H1 (cell line): ENCODE measurements at places on chromosomes 12 and 14.
A peak's percentile ranks its signal among the peaks of the same experiment; 100 is the strongest.

- no peak for DNase-seq
Observed at GRCh38 chr12:108327621-108328344, 11.3 kb downstream of the CMKLR1 start.

DNA sequence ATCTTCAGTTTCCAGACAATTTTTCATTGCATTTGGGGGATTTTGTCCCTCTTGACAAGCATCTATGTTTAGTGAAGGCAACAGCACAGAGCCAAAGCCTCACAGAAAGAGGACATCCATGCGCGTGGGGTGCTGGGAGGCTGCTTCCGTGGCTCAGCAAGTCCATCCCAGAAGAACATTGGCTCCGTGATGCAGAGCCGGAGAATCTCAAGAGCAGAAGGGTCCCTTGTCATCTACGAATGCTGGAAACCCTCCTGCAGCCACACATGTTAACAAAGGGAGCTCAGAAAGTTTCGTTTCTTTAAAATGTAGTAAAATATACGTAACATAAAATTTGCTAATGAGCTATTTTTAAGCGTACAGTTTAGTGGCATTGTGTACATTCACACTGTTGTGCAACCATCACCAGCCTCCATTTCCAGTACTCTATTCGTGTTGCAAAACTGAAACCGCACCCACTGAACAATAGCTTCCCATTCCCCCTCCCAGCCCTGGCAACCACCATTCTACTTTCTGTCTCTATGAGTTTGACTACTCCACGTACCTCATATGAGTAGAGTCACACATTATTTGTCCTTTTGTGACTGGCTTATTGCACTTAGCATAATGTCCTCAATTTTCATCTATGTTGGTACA, 185.9 kb downstream of the TTC7B start:
- no peak for DNase-seq

- no peak for DNase-seq
Observed at GRCh38 chr14:100438678-100439592, 115.8 kb downstream of the SLC25A47 start.

DNA sequence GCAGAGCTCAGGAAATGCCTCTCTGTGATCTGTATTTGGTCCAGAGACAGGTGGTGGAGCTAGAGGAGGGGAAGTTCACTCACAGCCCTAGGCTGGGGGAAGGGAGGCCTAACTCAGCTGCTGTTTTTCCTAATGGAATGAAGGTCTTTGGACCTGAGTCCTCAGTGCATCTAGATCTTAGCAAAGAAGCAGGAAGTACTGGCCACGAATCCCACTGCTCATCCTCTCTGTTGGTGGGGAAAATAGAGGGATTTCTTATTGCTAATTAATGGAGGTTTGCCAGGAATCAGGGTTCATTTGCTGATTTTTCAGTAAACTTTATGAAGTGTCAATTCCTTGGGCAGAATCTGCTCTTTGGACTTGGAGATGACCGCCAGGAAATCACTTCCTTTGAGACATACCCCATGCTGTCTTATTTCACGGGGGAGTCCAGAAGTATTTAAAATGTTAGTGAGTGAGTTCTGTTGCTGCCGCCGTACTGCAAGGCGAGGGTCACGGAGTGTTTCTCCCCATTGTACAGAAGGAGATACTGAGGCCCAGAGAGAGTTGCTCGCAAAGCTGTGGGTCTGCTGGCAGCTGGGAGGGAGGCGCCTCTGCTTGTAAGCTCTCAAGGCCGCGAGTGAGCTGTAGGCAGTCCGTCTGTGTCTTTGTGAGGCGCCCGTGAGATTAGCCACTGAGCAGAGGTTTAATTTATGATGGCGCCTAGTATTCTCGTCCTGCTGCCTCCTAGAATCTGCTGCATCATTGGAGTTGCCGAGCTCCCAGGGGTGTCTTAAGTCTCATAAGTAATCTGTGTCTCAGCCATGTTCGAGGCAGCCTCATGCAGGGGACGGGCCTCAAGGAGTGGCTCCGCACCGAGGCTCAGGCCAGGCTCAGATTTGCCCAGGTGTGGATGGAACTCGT, 88.2 kb downstream of the TSPAN9 start:
- no peak for DNase-seq

- DNase-seq: no peak
Observed at GRCh38 chr14:85527445-85528035, 2.4 kb upstream of the FLRT2 start.

GRCh38 chr12:132454193-132454932, 35.6 kb upstream of the FBRSL1 start:
- DNase-seq: no peak

- DNase-seq: no peak
Observed at GRCh38 chr12:29104516-29104915, 44.6 kb upstream of the FAR2 start.

DNA sequence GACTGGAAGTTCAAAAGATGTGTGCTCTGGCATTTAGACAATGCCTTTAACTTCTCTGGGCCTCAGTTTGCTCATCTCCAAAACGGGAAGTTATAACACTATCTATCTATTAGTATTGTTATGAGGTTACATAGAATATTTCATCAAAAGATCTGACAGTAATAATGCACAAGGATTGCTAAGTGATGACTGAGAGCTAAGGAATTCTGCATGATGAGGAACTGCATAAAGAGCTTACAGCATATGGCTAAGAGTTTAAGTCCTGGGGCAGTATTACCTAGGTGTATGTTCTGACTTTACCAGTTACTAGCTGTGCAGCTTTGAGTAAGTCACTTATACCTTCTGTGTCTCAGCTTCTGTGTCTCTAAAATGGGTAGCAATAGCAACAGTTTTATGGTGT, 160.1 kb upstream of the TMPO start:
- DNase-seq: no peak

DNA sequence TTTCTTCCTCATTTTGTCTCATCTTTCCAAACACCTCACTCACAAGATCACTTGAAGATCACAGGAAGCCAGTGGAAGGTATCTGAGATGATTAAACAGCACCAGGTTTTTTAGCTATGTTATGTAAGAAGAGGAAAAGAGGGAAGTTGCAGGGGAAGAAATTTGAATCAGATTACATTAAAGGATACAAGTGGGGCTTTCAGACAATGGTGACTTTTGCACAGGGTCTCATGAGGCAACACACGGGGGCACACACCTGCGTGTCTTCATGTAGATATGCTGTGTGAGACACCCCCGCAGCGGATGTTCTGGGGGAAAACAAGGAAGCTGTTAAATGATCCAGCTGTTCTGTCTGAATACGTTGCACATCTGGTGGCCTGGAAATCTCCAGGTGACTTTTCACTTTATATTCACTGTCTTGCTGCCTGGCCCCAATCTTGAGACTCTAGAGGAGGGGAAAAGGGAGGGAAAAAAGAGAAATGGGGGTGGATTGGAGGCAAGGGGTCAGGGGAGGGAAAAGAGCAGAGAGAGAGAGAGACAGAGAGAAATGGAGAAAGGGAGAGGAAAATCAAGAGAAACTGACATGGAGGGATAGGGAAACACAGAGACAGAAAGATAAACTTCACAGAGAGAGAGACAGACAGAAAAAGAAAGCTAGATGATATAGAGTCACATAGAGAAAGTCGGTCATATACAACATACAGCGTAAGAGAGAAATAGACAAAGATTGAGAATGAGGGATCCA, 36.3 kb upstream of the PPP1CC start:
- no peak for DNase-seq

- DNase-seq: no peak
Observed at GRCh38 chr12:103748002-103748401, 93.0 kb downstream of the NT5DC3 start.

GRCh38 chr12:50059440-50060119, 2.2 kb downstream of the ASIC1 start:
- DNase-seq: no peak

DNA sequence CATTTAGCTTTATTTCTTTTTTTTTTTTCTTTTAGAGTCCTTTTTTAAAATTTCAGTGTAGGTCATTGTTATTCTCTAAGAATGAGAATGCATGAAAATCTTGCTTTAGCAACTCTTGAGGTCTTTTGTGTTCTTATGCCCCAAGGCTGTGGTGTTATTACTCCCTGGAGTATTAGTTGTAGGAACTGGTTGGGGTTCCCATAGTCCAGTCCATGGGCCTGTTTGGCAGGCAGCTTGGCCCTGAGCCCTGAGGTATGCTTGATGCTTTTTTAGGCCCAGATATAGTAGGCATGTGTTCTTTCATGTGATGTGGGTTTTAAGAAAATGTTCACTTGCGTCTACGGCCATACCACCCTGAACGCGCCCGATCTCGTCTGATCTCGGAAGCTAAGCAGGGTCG, 1.6 kb downstream of the FAM234B start:
- DNase-seq: no peak

GRCh38 chr12:2443776-2444175, 351.0 kb upstream of the FKBP4 start:
- no peak for DNase-seq

- no peak for DNase-seq
Observed at GRCh38 chr12:124440841-124441381, 126.5 kb downstream of the NCOR2 start.

- no peak for DNase-seq
Observed at GRCh38 chr14:86782092-86782580, 1210.8 kb downstream of the GALC start.

DNA sequence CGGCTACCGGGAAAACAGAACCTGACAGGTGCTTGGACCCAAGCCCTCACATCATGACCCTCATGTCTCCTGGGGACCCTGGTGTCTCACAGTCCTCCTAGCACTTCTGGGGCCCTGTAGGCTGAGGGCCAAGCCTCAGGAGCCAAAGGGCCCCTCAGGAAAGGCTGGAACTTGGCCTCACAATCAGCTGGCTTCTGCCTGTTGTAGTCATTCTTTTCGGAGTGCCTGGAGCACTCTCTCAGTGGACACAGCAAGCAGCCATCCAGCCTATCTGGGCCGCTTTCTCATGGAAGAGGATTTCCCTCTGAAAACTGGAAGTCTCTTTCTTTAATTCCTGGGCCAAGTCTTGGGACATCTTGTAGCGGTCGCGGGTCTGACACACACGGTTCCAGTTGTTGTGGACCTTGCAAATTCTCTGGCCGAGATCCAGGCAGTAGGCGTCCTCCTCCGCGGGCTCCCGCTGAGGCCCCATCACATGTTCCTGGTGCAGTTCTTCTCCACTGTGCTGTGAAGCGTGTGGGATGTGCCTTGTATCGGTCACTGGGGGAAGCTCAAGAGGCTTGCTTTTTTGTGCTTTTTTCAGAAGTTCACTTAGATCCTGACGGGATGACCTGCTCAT, 169.3 kb downstream of the EMP1 start:
- peak; percentile 24 for DNase-seq

DNA sequence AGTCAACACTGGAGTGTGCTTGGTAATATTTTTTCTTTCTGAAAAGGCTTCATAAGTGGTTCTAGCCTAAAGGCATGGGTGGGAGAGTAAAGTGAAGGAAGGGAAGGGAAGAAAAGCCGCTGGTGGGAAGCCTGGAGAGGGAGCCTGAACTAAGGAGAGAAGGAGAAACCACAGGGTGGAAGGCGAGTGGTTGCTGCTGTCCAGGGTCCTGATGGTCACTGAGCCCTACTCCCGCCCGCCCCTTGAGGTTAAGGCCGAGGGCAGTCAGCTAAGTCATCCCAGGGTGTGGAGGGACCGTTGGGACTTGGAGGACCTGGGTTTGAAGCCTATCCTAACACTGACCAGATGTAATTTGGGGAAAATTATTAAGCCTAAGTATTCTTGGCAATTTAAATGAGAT, 189.1 kb downstream of the PIWIL1 start:
- DNase-seq: peak; percentile 87

DNA sequence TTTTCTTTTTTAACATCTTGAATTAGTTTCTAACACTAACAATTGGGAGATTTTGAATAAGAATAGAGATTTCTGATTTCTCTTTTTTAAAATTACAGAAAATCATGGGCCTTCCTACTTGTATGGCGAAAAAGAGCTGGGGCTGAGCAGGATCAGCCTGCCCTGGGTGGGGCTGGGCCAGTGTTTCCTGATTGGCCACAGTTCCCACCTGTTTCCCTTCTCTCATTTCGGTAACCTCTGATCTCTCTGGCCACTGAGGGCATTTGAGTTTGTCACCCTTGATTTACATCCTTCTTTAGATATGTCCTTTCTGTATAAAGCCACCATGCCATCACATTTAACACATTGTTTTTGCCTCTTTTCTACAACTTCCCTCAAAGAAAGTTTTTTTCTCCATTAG, 254.2 kb downstream of the ZFP36L1 start:
- no peak for DNase-seq

- DNase-seq: no peak
Observed at GRCh38 chr14:31449971-31450610, 7.2 kb downstream of the DTD2 start.

GRCh38 chr14:99447739-99448138, 32.9 kb downstream of the SETD3 start:
- no peak for DNase-seq

DNA sequence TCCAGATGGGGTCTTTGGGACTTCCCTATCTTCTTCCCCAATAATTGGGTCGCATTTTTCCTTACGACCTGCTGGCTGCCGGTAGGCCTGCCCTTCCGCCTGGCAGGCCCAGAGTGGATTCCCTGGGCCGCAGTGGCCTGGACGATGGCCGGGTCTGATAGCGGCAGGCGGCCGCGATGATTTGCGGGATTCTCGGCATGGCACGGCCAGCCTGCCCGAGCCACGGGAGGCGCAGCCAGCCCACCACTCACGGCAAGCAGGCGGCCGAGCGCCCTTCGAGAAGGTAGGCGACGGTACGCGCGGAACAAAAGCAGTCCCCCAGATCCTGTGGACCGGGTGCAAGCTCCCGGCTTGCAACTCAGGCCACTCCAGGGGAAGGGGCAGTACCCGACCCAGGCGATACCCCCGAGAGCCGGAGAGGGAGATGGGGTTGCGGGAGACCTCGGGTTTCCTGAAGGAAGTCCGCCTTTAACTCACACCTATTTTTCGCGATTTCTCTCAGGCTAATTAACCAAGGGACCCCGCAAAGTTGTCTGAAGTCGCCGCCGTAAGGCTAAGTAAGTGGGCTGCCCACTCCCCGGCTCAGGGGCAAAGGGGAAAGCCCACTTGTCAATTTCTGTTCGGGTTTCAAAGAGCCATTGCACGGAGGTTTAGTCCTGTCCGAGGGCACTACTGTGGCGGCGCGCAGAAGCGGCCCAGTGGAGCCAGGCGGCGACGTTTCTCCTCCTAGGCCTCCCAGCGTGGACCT, 1.4 kb upstream of the GSC start:
- DNase-seq: peak; percentile 67

DNA sequence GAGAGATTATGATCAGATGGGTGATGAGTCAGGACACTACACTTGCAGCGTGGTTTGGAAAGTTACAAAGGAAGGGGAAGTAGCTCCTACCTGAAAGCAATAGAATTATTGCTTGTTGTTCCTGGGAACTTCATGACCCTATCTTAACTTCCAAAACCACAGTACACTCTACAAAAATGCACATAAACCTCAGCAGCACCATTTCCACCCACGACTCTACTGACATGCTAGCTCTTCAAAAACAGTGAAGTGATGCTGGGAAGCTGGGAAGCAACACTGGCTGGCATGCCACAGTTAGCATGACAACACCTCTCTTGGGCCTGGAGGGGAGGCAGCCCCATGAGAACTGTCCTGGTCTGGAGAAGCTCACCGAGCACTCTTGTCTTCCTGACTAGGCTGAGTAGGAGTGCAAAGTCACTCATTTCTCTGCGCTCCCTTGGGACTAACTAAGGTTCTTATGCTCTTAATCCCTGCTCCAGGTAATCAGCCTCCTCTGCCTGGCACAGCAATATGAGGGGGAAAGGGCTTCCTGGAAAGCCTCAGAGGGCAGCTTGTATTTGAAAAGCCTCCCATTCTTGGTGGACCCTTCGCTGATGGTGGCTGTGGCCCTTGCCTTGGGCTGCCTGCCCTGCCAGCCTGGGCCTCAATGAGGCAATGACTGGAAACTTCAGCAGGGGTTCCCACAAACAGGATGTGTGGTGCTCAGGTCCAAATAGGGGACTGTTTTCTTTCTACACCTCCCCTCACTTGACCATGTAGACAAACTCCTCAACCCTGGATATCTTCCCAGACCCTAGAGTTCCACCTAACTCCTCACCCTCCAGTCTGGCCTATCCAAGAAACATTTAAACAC, 1.2 kb downstream of the KRT3 start:
- no peak for DNase-seq
